ENCODE measurements at places on chromosomes 4 and X.

DNA sequence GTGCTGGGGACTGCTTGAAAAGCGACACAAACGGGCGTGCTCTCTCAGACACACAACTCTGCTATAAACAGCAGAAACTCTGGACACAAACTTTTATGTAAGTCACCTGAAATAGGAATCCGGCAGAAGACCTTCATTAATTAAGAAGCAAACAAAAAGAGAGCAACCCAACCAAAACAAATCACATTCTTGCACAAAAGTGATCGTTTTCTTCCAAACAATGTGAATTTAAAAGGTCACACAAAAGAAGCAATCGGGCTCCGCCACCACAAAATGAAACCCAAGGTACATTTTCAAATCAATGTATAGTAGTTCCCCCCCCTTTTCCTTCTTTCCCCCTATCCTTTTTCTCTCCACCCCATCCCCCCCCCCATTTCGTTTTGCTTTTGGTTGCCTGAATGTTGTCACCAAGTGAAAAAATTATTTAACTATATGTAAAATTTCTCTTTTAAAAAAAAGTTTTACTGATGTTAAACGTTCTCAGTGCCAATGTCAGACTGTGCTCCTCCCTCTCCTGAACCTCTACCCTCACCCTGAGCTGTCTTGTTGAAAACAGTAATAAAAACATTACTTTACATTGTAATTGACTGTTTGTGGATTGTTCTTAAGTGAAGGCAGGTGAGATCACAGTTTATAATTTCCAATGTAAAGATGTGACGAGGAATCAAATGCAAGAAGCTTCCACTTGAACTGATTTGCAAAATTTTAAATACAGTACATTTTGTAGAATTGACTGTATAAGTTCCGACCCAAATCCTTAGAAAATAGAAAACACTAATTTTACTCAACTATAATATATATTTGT, 2.4 kb downstream of the MAB21L2 start:
- no peak for DNase-seq

GRCh38 chr4:182513587-182514291, 270.5 kb downstream of the TENM3 start:
- no peak for DNase-seq

GRCh38 chr4:103397541-103397940, 199.4 kb upstream of the CENPE start:
- no peak for DNase-seq

GRCh38 chrX:37746218-37746941, 33.5 kb upstream of the CYBB start:
- DNase-seq, result no peak

DNA sequence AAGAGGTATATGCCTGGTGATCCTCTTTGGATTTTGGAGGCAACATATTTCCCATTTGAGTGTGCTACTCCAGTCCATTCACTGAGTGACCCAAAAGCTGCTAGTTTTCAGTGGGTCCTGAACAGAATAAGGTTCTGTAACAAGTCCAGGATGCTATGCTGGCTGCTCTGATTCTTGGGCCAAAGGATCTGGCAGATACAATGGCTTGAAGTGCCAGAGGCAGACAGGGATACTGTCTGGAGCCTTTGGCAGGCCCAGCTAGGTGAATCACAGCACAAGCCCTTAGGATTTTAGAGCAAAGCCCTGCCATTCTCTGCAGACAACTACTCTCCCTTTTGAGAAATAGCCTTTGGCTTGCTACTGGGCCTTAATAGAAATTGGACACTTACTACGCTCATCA, 40.6 kb downstream of the DCHS2 start:
- DNase-seq, result no peak

GRCh38 chrX:74535408-74536151, 78.8 kb downstream of the RLIM start:
- DNase-seq, result no peak

DNA sequence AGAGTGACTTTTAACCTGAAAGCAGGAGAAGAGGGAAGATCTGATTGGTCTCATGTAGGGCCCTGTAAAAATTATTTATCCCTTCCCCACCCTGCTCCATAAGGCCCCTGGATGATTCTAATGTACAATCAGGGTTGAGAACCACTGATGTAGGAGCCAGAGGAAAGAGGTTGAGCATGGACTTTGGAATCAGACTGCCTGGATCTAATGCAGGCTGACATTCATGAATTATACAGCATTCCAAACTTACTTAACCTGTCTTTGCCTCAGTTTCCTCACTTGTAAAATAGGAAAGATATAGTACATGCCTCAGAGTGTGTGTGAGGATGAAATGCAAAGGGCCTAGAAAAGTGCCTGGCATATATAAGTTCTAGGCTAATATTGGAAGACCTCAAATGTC, 47.0 kb downstream of the STX18 start:
- DNase-seq, result no peak

GRCh38 chr4:185179488-185179887, 24.3 kb downstream of the CFAP97 start:
- no peak for DNase-seq

DNA sequence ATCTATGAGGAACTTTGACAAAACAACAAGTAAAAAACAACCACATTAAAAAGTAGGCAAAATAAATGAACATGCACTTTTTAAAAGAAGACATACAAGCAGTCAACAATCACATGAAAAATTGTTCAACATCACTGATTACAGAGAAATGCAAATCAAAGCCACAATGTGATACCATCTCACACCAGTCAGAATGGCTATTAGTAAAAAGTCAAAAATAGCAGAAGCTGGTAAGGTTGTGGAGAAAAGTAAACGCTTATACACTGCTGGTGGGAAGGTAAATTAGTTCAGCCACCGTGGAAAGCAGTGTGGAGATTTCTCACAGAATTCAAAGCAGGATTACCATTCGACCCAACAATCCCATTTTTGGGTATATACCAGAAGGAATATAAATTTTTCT, 17.0 kb upstream of the LNX1 start:
- no peak for DNase-seq

DNA sequence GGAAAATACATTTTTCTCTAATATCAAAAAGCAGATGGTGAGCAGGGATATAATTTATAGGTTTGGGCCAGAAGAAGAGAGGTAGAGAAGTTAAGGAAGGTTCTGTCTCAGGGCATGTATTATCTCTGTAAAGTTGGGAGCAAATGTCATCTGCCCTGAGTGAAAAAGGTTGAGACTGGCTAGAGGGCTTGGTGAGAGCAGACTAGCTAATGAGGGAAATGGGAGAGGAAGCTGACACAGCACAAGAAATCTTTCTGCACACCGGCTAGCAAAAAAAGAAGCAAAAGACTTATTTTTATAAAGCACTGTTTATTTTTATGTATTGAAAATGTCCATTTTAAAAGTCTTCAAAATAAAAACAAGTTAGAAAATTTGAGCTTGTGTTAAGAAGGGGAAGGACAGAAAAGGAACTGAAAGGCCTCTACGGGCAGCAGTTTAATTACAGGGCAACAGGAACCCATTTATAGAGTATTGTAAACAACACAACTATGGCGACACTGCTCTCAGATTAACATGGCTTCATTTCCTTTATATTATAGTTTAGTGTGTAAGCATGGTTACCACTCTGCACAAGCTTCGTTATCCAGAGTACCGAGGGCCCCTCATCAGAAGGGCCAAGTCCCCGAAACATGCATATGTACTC, 17.4 kb downstream of the CD40LG start:
- DNase-seq, result no peak

DNA sequence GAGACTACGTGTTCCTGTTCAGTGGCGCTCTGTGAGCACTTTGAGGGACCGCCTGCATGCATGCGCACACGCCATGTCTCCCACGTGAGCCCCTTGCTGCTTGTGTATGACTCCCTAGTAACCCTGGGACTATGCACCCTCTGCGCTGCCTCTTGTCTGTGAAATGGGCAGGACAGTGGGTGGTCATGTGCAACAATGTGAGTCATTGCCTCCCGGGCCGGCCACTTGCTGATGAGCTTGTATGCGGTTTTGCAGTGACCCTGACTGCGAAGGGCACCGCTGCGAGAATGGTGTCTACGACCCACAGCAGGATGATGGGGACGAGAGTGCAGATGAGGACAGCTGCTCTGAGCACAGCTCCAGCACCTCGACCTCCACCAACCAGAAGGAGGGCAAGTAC, 61.4 kb downstream of the TNIP2 start:
- no peak for DNase-seq

GRCh38 chrX:100895365-100896075, 21.4 kb upstream of the NOX1 start:
- no peak for DNase-seq

GRCh38 chrX:129540068-129540653, at the start of gene OCRL:
TSS of gene OCRL (plus strand) at chrX:129540259. CDS start at chrX:129540440, 181 bp downstream.
- peak; percentile 86 for DNase-seq

DNA sequence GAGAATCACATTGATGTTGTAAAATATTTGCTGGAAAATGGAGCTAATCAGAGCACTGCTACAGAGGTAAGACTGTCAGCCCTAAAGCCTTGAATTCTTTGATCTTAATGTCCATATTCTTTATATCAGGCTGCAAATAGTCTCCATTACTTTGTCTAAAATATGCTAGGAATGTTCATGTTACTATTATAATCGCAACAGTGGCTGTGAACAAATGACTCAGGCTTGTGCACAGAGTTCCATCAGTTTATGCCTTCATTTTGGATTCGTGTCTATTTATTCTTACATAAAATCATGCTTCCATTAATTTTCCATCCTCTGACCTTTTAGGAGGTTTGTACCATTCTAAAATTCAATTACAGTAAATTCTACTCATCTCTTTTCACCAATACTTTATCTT, 182.7 kb downstream of the ANK2 start:
- no peak for DNase-seq

DNA sequence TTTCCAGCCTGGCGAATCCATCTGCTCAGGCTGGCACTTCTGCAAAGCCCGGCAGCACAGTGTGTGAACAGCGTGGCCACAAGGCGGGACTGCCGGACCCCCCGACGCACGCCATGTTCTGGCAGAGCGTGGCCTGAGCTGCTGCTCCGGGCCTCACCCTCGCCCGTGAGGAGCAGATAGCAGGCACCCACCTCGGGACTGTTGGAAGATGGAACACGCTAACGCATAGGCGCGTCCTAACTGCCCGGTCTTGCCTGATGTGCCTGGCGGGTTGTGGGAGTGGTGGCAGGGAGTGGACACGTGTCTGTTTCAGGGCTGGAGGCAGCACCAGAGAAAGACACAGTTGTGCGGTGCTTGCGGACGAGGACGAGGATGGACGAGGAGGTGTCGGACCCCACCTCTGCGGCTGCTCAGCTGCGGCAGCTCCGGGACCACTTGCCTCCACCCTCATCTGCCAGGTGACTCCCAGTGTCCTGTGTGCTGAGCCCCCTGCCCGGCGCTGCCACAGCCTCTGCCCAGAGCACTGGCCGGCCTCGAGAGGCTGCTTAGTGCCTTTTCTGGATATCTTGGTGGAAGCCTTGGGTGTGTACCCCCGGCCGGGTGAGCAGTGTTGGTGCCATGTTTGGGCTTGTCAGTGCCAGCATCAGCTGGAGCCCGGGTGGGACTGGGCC, 28.2 kb downstream of the UVSSA start:
- no peak for DNase-seq

GRCh38 chr4:7311205-7311604, 118.9 kb downstream of the SORCS2 start:
- no peak for DNase-seq

DNA sequence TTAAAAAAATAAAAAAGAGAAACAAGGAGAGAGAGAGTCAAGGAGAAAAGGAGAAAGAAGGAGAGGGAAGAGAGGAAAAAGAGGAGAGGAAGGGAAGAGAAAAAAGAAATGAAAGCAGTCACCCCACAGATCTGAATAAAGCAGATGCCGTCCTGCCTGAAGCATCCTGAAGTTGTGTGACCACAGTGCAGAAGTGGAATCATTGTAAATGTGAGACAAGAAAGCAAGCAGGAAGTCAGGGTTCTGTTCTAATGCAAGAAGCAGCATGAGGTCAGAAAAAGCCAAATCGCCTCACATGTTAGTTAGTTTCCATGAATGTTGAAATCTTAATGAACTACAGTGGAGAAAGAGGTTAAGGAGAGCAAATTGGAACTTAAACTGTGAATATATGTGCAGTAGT, 692.5 kb downstream of the CENPC start:
- DNase-seq, result no peak

DNA sequence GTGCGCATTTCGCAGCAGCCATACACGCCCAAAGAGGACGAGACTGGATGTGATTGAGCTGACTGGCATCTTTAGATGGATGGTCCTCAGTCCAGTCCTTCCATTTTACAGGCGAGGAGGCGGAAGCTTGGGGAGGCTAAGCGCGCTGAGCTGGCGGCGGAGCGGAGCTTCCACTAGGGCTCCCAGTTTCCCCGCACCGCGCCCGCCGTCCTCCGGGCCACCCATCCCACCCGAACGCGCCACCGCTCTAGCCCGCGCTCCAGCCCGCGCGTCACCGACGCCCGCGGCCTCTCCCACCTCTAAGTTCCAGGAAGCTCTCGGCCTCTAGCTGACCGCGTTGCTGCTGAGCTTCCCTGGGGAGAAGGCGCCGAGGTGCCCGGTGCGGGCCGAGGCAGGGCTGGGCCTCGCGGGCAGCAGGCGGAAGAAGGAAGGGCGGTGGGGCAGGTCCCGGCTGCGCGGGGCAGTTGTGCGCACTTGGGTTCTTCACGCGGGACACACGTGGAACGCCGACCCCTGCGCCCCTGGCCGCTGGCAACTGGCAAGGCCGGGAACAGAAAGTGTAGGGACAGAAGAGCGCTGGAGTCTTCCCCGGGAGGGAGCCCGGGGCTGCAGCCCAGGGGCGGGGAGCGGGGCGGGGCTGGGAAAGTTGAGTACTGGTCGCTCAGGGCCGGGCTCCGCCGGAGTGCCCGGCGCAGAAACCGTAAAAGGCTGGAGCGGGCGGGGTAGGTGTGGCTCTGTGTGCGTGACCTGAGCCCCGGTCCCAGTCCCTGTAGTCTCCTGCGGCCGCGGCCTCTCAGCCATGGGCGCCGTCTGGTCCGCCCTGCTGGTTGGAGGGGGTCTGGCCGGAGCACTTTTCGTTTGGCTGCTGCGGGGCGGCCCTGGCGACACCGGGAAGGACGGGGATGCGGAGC, at the start of gene STBD1:
STBD1 (plus strand) TSS at position 763 of the 911 bp plus-strand sequence; CDS start at position 800, 37 bp downstream.
- peak; percentile 80 for DNase-seq

- DNase-seq, result peak; percentile 71
Measured at GRCh38 chr4:123397144-123398065, 810 bp downstream of the SPRY1 start.

DNA sequence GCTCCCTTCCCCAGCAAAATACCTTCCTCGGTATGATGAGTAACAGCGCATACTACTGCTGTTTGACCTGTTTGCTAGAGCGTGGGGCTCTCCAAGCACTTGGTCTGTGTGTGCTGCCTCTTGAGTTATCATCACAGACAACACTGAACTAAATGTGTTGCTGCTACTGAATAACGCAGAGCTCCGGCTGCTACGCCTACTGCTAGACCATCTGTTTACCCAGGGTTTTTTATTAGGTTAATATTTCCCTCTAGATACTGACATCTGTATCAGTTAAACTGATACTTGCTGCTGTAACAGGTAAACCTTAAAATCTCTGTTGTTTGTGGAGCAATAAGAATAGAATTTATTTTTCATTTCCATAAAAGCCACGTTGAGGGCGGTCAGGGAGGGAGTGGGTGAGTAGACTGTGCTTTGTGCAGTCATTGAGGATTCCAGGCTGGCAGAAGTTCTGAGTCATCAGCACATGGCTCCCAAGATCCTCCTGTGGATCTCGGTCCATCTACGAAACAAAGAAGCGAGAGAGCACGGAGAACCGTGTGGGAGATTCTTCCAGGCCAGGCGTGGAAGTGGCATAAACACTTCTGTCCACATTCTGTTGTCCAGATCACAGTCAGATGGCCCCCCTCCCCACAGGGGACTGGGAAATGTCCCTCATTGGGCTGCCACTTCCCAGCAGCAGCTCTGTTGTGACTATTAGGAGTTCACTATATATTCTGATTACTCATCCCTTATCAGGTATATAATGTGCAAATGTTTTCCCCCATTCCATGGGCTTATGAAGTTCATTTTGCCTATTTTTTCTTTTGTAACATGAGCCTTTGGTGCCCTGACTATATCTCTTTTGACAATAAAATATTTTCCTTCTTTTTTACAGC, 14.1 kb downstream of the GRK4 start:
- DNase-seq, result no peak
